ENCODE measurements at places on chromosomes 4 and X.

- DNase-seq: no peak
These were observed 417.1 kb upstream of the GALNT7 start for GRCh38 chr4:172751550-172751949.

GRCh38 chrX:87626996-87627395 is 109.4 kb downstream of the KLHL4 start:
- no peak for DNase-seq

GRCh38 chr4:53021754-53022512 is 159.8 kb downstream of the RASL11B start:
- no peak for DNase-seq

- no peak for DNase-seq
These were observed 30.9 kb upstream of the CCDC110 start for GRCh38 chr4:185502386-185502785.

DNA sequence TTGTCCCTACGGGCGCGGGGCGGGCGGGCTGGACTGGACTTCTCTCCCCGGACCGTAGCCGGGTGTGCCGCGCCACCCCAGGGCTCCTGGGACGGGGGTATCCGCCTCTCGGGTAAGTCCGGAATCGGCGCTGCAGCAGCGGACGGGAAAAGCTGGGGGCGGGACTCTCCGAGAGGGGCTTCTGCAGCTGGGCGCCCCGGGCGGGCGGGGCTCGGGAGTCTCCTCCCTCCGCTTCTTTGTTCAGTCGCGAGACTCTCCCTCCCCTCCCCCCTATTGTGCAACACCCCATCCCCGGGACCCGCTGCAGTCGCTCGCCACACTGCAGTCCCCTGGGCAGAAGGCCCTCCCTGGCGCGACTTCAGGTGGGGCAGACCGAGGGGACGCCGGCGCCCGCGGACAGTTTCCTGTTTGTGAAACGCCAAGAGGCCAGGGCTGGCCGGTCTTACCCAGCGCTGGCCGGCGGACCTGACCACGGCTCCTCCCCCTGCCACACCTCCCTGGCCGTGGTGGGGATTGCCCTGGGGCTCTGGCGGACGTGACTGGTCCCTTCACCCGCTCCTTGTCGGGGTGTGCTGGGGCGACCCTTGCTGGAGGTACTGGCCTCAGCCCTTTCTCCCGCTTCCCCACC is 966 bp downstream of the CCNG2 start:
- DNase-seq: peak; percentile 75

GRCh38 chr4:122797405-122798094 is 29.1 kb upstream of the FGF2 start:
- no peak for DNase-seq

GRCh38 chr4:102640669-102641068 is 120.1 kb downstream of the MANBA start:
- DNase-seq: no peak

DNA sequence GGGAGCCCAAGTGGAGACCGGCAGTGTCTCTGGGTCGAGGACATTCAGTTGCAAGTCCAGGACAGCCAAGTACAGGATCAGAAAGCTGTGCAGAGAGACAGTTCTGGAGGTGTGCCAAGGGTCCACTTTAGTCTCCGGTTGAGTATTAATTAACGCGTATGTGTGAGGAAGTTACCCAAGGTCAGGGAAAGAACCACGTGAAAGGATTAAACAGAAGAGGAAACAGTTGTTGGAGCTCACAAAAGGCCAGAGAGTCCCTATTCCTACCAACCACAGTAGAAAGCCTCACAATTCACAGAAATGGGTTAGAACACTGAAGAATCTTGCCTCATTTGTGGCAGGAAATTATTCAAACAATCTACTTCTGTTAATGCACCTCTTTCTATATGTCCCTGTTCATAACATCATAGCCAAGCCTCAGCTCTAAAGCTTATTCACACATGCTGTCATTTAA is 17.9 kb upstream of the NSUN7 start:
- no peak for DNase-seq

GRCh38 chr4:185966997-185967775 is 101.8 kb upstream of the TLR3 start:
- DNase-seq: no peak

DNA sequence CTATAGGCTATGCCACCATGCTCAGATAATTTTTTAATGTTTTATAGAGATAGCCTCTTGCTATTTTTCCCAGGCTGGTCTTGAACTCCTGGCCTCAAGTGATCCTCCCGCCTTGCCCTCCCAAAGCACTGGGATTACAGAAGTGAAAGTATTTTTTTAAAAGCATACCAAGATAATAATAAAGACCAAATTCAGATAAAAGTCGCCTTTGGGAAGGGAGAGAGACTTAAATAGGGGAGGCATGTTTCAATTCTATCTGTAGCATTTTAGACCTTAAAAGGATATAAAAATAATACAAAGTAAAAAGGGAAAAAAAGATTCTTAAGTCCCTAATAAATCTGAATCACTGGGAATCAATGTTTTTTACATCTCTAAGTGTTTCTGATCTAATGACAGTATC is 108.9 kb downstream of the AFAP1 start:
- DNase-seq: no peak

DNA sequence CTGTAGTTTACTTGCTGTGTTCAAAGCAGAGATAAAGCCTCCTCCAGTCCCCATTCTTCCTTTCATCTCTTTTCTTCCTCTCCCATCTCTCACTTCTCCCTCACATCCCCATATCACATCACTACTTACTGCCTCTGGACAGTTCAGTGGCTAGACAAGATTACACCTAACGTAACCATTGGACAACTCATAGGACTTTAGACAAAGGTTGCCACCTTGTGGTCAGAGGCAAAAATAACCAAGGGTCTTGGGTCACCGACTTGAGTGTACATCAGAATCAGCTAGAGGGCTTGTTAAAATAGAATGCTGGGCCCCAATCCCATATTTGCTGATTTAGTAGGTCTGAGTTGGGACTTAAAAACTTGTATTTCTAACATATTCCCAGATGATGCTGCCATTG is 109.3 kb upstream of the DGKK start:
- DNase-seq: no peak
